CD14-positive monocyte (primary cell): ENCODE measurements at places on chromosomes 12 and 14. TPM values are rescaled to one million over a fixed set of nuclear protein-coding genes. Genes with fewer than 3 reads are reported as not detected.

Gene NGB
- not detected in 2 replicates for polyA plus RNA-seq

DNA sequence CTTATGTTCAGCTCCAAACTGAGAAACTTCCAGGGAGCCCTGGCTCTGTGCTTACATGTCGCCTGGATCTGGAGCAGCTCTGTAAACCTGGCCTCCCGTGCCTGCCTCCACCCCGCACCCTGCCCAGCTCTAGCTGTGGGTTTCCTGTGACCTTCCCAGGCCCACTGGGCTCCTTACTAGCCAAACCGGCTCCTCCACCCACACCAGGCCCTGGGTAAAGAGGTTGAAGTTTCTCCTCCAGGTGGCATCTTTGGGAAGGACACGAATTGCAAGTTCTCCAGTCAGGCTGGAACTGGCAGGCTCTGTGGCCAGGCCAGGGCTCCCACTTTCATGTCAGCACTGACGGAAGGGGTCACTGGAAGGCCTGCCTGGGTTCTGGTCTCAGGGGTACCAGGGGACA is 60.9 kb upstream of the ZFP36L1 start:
- no peaks in the 10 kb centered on the region for H3K27me3 ChIP-seq
- no peak overlapping the region for H3K4me3 ChIP-seq
- no peaks in the 10 kb centered on the region for H3K36me3 ChIP-seq
- no peaks in the 10 kb centered on the region for H3K4me1 ChIP-seq
- no peak for DNase-seq

- peak overlapping the region; percentile 57 for H3K27ac ChIP-seq
- H3K36me3 ChIP-seq = peaks cover 7% of the 10 kb centered on the region
- H3K27me3 ChIP-seq = no peaks in the 10 kb centered on the region
These were observed 1.4 kb downstream of the CHPT1 start for GRCh38 chr12:101698800-101699347.

GRCh38 chr14:66017927-66018326 is 468.2 kb upstream of the CCDC196 start:
- no peaks in the 10 kb centered on the region for H3K27me3 ChIP-seq
- H3K36me3 ChIP-seq = no peaks in the 10 kb centered on the region
- H3K4me1 ChIP-seq = no peaks in the 10 kb centered on the region
- no peak for DNase-seq
- H3K4me3 ChIP-seq = no peak overlapping the region

GRCh38 chr12:109109746-109110350 is 6.5 kb upstream of the ACACB start:
- no peak for DNase-seq
- peaks cover 4% of the 10 kb centered on the region for H3K4me1 ChIP-seq
- H3K27ac ChIP-seq = no peak overlapping the region
- no peaks in the 10 kb centered on the region for H3K36me3 ChIP-seq
- no peak overlapping the region for H3K4me3 ChIP-seq
- H3K27me3 ChIP-seq = no peaks in the 10 kb centered on the region
